ENCODE measurements at places on chromosomes 2 and 18. TPM values are rescaled to one million over a fixed set of nuclear protein-coding genes. Genes with fewer than 3 reads are reported as not detected.
A peak's percentile ranks its signal among the peaks of the same experiment; 100 is the strongest.

- DNase-seq: no peak
- peaks cover 31% of the 10 kb centered on the region for H3K36me3 ChIP-seq
- H3K4me1 ChIP-seq: peaks cover 85% of the 10 kb centered on the region
- peak overlapping the region; percentile 71 for H3K27ac ChIP-seq
- no peak overlapping the region for H3K4me3 ChIP-seq
These were observed 127.9 kb downstream of the ANKRD44 start for GRCh38 chr2:197182668-197183067.

UGT1A8 gene
- not detected for polyA plus RNA-seq

GRCh38 chr18:36843199-36843598 lies 14.3 kb downstream of the KIAA1328 start:
- H3K27me3 ChIP-seq: no peaks in the 10 kb centered on the region
- peaks cover 16% of the 10 kb centered on the region for H3K36me3 ChIP-seq
- H3K4me1 ChIP-seq: peaks cover 5% of the 10 kb centered on the region
- no peak overlapping the region for H3K4me3 ChIP-seq
- H3K27ac ChIP-seq: no peak overlapping the region
- no peak for DNase-seq

LYG1 gene
- polyA plus RNA-seq: not detected

DNA sequence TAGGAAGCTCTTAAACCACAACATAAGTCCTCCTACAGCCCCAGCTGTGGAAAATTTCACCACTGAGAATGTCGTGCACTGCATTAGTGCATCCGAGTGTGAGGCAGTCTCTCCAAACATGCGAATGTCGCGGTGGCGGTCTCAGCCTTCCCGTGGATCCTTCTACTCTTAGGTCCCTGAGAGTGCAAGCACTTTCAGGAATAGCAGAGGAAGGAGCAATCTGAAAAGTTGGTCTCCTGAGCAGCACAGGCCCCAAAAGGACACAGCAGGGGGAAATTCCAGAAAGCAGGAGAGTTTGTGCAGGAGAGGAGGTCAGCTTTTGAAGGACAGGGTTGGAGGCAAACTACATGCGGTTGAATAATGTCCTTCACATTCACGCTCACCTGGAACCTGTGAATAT lies 440.5 kb upstream of the SMIM21 start:
- no peaks in the 10 kb centered on the region for H3K4me1 ChIP-seq
- H3K36me3 ChIP-seq: no peaks in the 10 kb centered on the region
- no peak overlapping the region for H3K27ac ChIP-seq
- H3K4me3 ChIP-seq: no peak overlapping the region
- no peak for DNase-seq
- peaks cover 50% of the 10 kb centered on the region for H3K27me3 ChIP-seq

DNA sequence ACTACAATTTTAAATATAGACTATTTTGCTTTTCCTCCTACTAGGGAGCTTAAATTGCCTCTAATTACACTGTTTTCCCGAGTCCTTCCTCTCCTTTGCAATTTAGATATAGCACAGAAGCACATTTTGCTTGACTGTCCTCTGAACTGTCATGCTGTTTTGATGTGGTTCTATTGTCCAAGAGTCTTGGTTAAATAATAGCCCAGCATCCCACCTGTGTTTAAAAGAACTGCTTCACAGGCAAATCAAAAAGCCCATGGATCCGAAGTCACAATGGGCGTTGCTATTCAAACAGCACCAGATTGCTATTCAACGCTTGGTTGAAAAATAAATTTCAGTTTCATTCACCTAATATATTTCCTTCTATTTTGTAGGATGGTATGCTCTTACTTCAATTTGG lies 22.3 kb upstream of the ACTR3 start:
- H3K27ac ChIP-seq: no peak overlapping the region
- no peaks in the 10 kb centered on the region for H3K27me3 ChIP-seq
- H3K4me1 ChIP-seq: peaks cover 7% of the 10 kb centered on the region
- no peak for DNase-seq
- no peak overlapping the region for H3K4me3 ChIP-seq

GRCh38 chr18:48575658-48576456 lies 37.0 kb downstream of the CTIF start:
- H3K27me3 ChIP-seq: no peaks in the 10 kb centered on the region
- no peak overlapping the region for H3K27ac ChIP-seq
- H3K4me3 ChIP-seq: no peak overlapping the region
- no peaks in the 10 kb centered on the region for H3K4me1 ChIP-seq
- DNase-seq: no peak
- H3K36me3 ChIP-seq: no peaks in the 10 kb centered on the region
